RPMI8226 (cell line): ENCODE measurements at places on chromosomes 1 and 21.

DNA sequence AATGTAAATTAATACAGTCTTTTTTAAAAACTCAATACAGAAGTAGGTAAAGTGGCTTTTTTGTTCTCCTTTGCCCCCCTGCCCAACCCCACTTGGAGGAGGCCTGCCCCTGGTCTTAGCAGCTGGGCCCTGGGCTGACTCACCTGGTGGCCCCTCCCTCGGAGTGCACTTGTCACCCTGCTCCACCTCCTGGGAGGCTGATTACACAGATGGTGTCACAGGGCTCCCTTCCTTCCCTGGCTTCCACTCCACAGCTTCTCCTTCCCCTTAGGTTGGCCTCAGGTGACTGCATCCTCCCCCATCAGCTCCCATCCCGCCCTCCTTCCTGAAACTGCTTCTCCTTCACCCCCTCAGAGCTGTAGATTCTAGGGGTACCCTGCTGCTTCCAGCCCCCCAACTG lies 11.7 kb upstream of the CAPN9 start:
- DNase-seq = no peak

- DNase-seq = no peak
Measured at GRCh38 chr21:38416791-38417190, 81.5 kb downstream of the ERG start.

DNA sequence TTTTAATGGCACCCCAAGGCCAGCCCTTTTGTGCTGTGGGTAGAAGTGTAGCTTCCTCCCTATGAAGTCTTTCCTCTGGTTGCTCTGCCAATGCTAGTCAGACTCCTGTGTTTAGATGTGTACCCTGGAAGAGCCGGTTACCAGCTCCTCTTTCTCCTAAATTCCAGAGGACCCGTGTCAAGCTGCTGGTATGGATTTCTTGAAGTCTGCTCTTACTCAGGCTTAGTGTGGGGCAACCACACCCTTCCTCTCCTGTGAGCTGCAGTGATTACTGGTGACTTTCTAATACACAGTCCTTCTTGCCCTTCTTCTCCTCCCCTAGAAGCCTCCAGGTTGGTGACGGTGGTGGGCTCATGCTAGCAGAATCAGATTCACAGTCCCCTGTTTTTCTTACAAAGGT lies 74.1 kb upstream of the AKT3 start:
- DNase-seq = no peak

DNA sequence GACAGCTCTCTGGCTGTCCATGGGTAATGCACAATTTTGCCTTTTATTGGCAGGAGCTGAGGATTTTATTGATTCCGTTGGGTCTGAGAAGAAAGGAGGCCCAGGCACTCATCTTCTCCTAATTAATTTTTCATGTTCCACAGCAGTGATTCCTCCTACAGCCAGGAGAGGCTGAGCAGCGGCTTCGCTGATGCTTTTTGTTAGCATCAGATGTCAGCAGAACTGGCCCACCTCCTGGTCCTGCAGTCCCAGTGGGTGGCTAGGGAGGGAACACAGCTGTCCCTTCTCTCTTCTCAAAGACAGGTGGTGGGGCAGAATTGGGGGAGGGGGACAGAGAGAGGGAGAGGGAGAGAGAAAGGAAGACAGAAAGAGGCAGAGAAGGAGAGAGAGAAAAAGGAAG lies 5.7 kb downstream of the MT1HL1 start:
- no peak for DNase-seq

- no peak for DNase-seq
Measured at GRCh38 chr1:198132060-198132781, 24.6 kb upstream of the NEK7 start.

DNA sequence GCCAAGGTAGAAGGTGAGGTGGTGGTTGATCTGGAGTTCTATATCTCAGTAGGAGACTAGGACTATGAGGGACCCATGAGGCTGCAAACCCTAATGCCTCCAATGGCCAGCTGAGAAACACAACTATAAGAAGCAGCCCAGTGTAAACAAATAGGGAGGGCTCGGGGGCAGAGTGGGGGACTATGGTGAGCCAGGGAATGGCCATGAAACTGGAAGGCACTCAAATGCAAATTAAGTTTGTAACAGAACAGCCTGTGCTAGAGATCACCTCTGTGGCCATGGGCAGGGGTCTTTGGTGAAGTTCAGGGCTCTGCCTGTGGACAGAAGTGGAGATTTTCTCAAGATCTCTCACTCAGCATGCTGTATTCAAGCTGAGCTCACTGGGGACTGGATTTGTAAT lies 187.1 kb downstream of the GRIK3 start:
- DNase-seq = no peak

DNA sequence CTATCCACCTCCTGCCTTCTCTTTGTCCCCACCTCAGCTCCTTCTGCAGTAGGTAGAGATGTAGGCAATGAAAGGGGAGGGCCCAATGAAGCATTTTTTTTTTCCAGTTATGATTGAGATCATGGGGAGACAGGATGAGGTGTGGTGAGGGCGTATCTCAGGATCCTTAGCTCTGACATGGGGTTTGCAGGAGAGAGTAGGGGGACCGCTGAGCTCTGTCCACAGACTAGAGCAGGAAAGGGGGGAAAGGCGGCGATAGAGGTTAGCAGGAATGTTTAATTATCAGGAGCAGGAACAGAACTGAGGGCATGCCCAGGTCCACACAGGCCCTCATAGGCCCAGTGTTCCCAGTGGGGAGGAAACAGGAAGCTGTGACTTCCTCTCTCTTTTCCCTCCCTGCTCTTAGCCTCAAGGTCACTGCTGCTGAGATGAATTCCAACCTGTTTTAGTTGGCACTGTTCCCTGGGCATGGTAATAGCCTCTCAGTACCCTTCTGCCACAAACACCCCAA lies 901 bp upstream of the RXFP4 start:
- DNase-seq = peak; percentile 68

DNA sequence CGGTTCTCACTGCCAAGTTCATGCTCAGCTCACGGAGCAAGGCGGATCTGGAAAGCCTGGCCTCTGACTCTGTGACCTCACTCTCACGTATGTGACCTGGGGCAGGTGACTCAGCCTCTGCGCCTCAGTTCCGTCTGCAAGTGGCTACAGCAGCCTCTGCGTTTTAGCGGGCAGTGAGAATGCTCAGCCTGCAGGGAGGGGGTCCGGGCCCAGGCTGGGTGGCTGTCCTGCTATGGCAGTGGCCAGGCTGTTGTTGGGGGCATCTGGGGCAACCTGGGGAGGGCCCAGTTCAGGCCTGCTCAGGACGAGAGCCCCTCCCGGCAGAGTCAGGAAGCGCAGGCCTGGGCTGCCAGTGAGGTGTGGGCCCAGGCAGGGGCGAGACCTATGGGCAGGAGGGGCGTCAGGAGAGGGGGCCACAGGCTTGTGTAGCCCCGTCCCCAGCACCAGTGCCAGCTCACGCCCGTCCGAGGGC lies 27.9 kb downstream of the ARHGEF16 start:
- peak; percentile 77 for DNase-seq

GRCh38 chr21:23463365-23463764 lies 2143.9 kb downstream of the MRPL39 start:
- no peak for DNase-seq

DNA sequence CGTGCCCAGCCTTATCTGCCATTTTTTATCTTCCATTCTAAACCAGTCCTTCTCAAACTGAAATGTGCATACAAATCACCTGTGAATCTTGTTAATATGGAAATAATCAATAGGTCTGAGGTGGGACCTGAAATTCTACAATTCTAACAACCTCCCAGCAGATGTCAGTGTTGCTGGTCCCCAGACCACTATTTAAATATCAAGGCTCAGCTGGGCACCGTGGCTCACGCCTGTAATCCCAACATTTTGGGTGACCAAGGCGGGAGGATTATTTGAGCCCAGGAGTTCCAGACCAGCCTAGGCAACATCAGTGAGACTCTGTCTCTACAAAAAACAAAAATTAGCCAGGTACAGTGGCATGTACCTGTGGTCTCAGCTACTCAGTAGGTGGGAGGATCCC lies 4.1 kb downstream of the UQCRHL start:
- peak; percentile 56 for DNase-seq

GRCh38 chr1:36142121-36142520 lies 7.2 kb downstream of the TRAPPC3 start:
- DNase-seq = no peak

DNA sequence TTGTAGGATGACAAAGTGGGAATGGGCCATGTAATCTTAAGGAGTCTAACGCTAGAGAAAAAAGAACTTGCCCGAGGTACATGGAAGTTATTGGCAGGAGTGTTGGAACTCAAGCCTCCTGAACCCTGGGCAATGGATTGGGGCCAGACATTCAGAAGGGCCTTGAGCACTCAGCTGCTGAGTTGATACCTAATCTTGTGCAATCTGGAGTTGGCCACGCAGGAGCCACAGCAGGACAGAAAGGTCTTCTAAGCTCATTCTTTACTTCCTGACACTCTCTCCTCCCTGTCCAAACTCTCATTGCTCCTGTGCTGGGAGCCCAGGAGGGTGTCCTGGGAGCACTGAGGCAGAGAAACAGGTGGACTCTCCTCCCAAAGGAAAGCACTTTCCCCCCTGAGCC lies 25.1 kb upstream of the CSF1 start:
- no peak for DNase-seq

DNA sequence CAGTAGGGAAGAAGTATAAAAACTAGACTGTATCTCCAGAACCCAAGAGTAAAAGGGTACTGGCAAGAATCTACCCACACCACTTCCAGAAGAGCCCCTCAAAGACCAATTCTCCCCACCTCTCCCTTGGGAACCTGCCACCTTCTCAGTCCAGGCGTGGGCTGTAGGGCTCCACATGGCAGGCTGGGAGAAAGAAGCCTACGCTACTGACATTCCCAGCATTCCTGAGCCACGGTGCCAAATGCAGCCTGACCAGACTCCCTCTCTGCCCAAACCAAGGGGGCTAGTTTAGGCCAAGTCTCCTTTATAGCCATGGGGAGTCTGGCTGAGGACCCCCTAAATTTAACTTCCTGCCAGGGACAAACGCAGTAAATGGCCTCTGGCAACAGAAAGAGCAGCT lies 2.0 kb downstream of the UBE2Q1 start:
- DNase-seq = no peak

DNA sequence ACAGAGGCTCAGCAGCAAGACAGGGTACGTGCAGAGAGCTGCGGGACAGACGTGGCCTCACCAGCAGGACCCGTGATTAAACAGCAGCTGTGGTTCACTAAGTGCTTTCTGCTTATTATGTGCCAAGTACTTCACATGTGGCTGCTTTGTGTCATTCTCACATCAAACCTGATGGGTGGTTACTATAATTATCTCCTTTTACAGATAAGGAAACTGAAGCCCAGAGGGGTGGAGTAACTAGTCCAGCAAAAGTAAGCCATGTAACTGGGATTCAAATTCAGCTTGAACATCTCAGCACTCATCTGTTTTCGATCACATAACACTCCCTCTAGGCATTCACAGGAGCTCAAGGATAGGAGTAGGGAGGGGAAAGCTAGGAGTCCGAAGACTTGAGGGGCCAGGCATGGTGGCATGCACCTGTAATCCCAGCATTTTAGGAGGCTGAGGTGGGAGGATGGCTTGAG lies 50.8 kb upstream of the CLIC4 start:
- peak; percentile 63 for DNase-seq

- DNase-seq = no peak
Measured at GRCh38 chr1:85445906-85446305, 19.1 kb downstream of the DDAH1 start.

- DNase-seq = no peak
Measured at GRCh38 chr21:45496968-45497845, 45.0 kb downstream of the SLC19A1 start.

GRCh38 chr1:31154632-31155215 lies 85.0 kb downstream of the NKAIN1 start:
- DNase-seq = peak; percentile 88

DNA sequence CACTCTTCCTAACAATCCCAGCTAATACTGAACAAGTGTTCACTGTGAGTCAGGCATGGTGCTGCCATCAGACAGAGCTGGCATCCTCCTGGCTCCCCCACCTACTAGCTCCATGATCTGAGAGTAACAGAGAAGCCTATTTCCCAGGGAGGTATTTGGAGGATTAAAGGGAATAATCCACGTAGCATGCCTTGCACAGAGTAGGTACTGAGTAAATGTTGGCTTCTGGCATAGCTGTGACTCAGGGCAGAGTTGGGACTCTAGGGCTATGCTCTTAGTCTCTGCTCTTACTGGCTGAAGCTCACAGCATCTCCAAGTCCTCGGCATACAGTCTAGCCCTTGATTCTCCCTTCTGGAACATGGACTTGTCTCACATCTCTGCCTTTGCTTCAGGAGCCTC lies 8.2 kb downstream of the ARHGEF19 start:
- no peak for DNase-seq

DNA sequence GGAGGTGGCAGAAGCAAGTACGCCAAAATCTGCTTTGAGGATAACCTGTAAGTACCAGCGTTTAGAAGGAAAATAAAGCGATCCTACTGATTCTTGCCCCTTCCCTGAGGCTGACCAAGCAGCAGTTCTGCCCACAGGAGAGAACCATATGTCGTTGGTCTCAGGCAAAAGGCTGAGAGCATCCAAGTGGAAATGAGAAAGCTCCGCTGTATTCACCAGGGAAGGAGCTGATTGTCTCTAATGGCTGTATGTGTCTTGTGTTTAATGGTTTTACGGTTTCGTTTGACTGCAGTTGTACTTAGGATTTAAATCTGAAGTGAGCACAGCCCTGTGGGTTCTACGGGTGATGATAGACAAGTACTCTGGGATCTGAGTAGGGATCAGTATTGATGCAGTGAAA lies 21.9 kb downstream of the FAM3B start:
- no peak for DNase-seq

GRCh38 chr1:117367046-117368025 lies at the start of gene MAN1A2:
Gene MAN1A2, plus strand, starts transcription at chr1:117367449. Its CDS starts 735 bp downstream, at chr1:117368184.
- peak; percentile 86 for DNase-seq

DNA sequence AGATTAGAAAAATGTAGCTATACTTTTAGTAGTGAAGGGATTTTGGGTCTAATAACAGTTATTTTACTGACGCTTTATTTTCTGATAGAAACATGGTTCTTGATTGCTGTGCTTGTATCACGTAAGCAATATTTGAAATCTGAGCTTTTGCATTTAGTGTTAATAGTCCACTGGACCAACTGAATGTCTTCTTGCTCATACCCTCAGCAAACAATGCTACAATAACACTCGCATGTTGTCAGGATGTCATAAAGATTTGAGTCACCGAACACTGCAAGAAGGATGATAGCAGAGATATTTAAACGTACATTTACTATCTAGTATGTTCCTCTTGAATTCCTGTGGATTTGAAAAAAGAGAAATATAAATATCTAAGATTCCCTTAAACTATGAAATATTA lies 7.5 kb downstream of the DYRK1A start:
- no peak for DNase-seq

- DNase-seq = no peak
Measured at GRCh38 chr21:16243396-16243795, 513.6 kb downstream of the USP25 start.

GRCh38 chr1:36763771-36764170 lies 270.5 kb downstream of the GRIK3 start:
- DNase-seq = peak; percentile 17

GRCh38 chr1:90994461-90994860 lies 27.4 kb downstream of the ZNF644 start:
- no peak for DNase-seq

DNA sequence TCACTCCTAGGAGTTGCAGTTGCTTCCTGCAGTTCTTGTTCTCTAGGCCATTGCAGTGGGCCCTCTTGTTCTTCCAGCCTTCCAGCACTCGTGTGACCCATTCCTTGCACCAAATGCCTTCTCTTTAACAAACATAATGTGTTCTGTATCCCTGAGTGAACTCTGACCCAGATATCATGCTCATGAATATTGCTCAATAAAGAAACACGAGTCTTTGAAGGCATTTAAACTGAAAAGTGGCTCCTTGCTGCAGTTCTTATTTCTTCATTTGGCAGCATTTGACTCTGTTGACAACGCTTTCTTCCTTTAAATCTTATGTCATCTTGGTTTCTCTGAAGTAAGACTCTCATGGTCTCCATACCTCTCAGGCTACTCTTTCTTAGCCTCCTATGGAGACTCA lies 100.7 kb upstream of the PDE4B start:
- DNase-seq = no peak

GRCh38 chr1:17251701-17252376 lies 2.9 kb downstream of the PADI3 start:
- DNase-seq = no peak
